Mesenchymal stem cell (in vitro differentiated cells and primary cell): ENCODE measurements at places on chromosomes 4 and X.

DNA sequence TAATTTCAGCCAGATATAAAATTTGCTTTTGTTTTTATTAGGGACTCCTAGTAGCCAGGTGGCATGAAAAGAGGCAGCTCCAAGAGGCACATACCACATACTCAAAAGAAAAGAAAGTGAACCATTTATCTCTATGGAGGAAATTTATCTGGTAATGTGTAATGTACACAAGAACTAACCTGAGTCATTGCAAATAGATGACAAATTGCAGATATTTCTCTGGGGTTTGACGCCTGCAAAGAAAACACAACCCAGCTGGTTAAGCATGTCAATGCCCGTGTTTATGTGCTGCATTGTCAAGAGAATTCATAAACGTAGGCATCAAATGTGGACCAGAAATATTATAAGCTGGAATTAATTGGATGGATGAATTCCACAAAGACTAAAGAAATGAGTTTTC is 46.9 kb upstream of the PHKA2 start:
- DNase-seq = no peak

DNA sequence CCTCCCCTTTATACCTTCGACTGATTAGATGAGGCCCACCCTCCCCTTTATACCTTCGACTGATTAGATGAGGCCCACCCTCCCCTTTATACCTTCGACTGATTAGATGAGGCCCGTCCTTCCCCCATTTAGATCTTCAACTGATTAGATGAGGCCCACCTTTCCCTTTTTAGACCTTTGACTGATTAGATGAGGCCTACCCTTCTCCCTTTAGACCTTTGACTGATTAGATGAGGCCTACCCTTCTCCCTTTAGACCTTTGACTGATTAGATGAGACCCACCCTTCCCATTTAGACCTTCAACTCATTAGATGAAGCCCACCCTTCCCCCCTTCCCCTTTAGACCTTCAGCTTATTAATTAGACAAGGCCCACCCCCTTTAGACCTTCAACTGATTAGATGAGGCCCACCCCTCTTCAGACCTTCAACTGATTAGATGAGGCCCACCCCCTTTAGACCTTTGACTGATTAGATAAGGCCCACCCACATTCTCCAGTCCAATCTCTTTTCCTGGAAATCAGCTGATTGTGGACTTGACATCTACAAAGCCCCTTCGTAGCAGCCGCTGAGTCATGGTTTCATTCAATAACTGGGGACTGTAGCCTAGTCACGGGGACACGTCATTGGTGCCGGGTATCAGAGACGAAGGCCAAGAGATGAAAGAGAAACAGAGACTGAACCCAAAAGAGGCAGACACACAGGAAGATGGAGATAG is 28.8 kb upstream of the IL3RA start:
- no peak for DNase-seq

- no peak for DNase-seq
These were observed 8.2 kb downstream of the FREM3 start for GRCh38 chr4:143692241-143692640.

DNA sequence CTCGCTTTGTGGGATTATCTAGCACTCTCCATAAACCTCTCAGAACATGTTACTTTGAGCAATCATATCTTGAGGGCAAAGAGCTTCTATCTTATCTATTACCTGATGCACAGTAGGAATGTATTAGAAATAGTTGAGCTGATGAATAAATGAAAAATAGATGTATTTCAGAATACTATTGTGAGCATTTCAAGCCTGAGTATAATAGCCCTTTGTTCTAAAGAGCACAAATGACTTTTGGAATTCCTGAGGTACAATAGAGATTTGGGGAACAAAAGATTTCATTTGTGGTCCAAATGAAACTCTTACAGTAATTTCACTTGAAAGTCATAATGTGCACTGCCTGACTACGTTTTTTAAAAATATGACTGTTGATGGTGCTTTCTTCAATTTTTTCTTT is 159.5 kb downstream of the UGT8 start:
- DNase-seq = no peak

DNA sequence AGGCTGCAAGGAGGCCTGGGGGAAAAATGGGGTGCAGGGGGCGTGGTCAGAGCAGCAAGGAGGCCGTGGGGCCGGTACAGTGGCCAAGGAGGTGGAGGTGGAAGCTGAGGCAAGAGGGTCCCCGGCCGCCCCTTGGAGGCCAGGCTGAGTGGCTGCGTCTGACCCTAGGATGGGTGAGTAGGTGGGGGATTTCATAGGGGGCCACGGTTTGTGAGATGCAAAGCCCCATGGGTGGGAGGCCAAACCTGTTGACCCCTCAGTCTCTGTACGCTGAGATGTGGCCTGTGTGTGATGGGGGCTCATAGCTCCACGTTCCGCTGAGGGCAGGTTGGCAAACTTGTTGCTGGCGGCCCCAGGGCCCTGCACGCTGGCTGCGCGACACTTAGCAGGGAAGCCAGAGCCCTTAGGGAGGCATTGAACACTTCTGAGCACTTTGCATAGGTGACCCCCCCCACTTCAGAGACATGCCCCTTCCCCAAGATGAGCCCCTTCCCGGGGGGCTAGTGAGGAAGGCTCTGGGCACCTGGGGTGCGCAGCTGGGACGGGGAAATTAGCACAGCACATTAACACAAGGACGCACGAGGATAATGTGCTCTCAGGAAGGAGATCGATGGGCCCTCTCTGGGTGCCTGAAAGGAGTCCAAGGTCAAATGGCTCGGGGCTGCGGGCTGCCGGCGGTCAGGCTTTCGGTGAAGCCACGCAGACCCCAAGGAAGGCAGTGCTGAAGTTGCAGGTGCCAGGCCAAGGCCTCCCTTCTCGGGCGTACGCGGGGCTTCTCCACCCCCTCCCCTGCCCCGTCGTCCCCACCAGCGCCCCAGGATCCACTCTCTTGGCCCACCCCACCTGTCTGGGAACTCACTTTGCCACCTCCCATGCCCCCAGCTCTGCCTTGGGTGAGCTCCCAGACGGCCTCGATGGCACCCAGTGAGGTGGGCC is 107.4 kb downstream of the HMX1 start:
- DNase-seq = no peak

DNA sequence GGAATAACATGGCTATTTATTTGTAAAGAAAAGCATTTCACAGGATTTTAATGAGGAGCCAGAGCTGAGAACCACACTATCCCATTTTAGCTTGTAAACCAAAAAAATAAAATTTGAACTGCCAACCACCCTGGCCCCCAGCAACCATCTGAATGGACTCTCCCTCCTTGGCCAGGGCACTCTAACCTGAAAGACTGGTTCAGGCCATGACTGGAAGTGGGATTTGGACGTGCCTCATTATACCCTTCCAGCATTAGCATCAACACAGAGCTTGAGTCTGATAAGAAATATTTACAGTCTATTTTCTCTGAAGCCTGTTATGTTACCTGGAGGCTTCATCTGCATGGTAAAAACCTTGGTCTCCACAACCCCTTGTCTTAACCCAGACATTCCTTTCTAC is 30.0 kb downstream of the METAP1 start:
- DNase-seq = no peak

- DNase-seq = no peak
These were observed 450.2 kb downstream of the PCDH18 start for GRCh38 chr4:137082061-137082460.

DNA sequence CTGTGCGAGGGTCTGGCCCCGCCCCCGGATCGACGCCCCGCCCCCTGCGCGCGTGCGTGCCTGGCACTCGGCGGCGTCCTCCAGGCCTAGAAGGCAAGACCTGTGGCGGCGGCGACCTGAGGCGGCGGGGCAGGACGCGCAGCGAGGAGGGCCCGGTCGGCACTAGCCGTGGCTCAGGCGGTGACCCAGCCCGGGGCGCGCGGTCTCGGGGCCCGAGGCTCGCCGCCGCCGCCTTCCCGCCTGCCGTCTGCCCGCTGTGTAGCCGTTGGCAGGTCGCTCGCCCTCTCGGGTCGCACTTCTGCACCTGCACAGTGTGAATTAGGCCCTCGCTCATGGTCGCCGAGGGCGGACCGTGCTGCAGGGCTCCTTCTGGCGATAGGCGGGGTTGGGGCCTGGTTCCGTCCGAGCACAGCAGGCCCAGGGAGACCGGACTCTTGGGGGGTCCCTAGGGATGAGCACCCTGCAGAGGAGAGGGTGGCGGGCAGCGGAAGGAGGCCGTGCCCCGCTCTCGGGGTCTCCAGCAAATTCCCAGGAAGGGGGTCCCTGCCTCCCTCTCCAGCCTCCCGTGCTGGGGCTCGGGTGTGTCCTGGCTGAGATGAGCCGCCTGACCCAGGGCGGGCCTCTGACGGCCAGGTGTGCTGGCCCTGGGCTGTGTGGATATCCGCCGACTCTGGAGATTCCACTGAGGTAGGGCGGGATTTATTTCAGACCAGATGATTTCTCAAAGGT is 557 bp upstream of the FAM53A start:
- no peak for DNase-seq

DNA sequence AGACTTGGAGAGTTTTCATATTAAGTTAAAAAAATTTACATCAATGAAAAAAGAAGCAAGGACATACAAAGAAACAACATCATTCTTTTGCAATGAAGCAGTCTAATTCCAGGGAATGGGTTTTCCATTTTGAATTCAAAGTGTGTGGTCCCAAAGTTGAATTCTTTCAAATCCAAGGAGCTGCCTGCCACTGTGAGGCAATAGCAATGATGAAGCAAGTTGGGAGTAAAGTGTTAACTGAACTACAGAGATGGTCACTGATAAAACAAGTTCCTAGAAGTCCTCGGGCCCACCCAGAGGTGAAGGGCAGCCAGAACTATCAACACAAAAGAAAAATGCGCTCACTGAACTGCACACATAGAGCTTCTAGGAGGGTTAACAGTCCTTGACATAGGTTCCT is 115.9 kb downstream of the RAB28 start:
- no peak for DNase-seq

DNA sequence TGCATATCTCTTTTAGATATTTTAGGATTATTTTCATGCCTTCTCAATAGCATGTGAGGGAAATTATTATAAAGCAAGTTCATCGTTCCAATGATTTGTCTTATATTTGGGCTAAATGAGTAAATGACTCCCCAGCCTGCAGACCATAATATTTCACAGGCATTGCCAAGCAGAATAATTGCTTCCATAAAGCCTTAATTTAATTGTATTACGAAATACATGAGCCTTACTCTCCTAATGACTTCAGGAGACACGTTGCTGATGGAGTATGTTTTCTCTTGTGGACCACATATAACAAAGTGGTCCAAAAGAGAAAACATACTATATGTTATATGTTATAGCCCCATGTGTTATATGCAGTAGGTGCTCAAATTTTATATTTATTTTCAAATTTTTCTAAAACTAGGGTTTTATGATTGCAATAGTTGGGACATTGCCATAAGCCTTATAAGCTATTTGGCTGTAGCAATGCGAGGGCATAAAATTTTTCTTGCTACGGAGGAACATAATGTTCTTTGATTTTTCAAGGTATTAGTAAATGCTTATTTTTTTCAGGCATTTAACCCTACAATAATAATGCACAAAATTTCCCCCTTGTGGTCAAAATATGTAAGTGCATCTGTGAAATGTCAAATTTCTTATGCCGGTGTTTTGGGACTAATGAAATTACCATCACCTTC is 26.2 kb upstream of the TMPRSS11D start:
- DNase-seq = peak; percentile 35

DNA sequence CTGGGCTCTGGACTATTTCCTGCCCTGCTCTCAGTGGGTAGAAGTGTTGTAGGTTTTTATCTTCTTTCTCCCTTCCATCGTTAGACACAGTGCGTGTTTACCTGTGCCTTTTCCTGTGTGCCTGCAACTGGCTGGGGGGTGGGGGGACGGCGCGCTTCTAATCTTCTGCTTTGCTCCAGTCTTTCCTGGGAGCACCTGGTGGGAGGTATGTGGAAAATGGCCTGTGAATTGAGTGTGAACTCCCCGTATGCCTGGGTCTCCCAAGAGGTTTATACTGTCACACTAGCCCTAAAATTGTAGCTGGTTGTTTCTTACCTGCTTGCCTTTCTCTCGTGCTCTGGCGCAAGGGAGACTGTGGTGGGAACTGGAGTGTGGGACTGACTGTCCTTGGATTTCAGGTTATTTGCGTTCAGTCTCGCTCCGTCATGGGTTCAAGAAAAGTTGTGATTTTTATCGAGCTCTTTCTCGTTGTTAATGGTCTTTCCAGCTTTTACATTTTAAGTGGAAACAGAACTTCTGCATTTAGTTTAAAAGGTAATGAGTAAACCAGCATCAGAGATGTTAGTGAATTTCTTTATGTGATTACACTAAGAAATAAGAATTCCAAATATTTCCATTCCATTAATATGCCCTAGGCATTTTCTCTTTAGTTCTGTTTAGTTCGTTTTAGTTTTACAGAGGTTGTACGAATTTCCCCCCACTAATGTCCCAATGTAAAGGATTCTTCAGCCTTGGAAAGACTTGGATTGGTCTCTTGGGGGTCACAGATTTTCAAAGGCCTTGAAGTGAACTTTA is 15.3 kb downstream of the MRPL1 start:
- no peak for DNase-seq

DNA sequence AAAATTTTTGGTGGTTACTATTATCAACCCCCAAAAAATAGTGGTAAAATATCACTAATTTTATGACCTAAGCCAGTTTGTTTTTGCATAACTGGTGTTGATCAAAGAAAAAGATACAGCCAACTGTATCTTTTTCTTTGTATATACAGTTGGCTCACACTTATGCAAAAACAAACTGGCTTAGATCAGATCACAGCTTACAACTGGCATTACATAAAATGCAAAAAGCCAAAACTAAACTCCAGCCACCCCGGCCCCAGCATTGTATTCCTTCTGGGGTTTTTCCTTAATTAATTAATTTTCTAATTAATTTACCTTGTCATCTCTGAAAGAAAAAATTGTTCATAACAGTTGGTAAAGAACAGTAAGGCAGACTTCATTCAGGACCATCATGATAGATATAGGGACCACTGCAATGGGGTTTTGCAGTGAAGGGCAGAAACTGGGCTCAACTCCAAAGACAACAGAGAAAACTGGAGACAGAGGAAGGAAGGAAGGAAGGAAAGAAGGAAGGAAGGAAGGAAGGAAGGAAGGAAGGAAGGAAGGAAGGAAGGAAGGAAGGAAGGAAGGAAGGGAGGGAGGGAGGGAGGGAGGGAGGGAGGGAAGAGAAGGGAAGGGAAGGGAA is 202.1 kb downstream of the HNRNPD start:
- DNase-seq = no peak

DNA sequence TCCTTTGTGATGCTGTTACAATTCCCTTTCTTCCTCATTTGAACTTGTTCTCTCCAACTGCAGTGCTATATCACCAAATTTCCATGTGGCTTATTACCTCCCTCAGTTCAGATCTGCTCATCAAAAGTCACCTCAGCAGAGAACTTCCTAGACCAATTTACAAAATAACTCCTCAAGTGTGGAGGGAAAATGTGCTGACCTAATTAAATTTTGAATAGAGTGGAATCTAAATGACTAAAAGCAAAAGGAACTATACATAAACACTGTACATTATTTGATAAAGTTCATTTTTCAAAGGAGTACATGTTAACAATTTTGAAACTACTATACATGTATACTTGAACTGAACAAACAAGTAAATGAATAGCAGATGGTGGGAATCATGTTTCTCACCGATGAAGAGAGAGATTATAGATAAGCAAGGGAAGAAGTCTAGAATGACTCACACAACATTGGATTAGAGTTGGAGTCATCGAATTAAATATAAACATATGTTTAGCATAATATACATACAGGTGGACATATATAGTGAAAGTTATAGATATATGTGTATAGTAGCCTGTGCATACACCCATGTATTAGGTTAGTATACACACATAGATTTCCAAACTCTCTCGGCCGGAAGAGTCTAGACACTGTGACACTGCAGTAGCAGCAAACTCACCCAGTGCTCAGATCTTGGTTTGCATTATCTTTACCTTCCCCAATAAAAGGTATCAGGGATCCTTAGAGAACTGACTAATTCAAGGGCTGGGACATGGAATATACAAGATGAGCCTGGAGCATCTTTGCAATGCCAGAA is 318.7 kb downstream of the PCDH18 start:
- no peak for DNase-seq

GRCh38 chrX:136635235-136635634 is 12.7 kb upstream of the CD40LG start:
- no peak for DNase-seq
